Posterior vena cava (tissue), 2 donors: ENCODE measurements at places on chromosomes 1 and 21. TPM values are rescaled to one million over a fixed set of nuclear protein-coding genes. Genes with fewer than 3 reads are reported as not detected.

DNA sequence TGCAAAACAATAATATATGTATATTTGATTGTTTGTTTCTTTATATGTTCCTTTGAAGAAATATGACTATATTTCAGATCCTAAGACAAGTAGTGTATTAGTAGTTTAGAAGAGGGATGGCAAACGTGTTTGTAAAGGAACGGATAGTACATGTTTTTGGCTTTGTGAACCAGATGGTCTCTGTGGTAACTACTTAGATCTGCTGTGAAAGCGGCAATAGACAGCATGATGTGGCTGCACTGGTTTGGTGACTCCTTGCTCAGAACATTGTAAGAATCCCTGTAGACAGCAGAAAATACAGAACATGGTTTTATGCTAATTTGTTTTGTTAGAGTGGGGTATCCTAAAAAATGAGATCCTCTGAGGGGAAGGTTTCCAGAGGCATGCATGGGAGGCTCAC is 3.1 kb downstream of the ACADM start:
- no peak for DNase-seq

DNA sequence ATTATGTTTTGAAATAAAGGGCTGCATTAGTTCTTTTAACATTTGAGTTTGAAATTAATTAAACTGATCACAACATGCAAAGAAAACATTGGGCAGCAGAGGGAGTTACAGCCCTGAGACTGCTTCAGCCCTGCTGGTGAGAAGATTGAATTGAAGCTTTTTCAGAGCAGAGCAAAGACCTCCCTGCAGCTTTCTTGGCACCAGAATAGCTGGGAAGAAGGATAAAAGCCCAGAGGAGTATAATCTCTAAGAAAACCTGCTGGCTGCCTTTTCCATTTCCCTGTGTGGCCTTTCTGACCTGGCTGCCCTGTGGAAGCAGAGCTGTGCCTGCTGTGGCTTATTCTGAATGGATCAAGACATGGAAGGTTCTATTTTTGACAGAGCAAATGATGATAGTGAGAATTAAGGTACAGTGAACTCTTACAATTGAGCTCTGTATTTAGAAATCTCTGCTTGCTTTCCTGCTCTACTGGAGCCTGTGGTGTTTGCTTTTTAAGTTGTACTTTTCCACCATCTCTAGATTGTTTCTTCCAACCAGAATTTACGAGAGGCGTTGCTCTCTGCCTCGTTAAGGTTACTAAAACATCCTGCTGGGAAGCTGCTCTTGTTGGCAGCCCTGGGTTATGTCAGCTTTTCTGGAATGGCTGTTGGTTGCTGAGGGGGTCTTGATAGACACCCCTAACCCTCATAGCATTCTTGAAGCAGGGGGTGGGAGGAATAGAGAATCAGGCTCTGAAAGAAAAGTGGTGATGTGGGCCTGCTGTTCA is 9.9 kb downstream of the SNRPE start:
- DNase-seq, result no peak

GRCh38 chr1:190908246-190908645 is 430.6 kb upstream of the BRINP3 start:
- no peak for DNase-seq

DNA sequence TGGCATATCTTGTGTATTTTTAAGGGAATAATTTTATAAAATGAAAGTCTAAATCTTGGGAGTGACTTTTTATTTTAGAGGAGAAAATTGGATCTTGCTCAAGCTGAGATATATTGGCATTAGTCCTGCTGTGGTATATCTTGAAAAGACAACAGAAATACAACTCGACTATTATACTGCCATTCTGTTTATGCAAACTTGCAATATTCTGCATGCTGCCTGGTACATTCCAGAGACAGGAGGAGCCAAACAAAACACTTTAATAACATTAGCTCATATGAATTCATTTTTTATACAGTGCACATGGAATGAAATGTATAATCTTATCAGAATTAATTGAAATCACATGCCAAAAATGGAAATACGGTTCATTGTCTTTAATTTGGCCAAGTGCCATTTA is 176.0 kb upstream of the NRIP1 start:
- no peak for DNase-seq

GRCh38 chr1:85259912-85260274 is 431 bp upstream of the C1orf52 start:
- DNase-seq, result no peak

DNA sequence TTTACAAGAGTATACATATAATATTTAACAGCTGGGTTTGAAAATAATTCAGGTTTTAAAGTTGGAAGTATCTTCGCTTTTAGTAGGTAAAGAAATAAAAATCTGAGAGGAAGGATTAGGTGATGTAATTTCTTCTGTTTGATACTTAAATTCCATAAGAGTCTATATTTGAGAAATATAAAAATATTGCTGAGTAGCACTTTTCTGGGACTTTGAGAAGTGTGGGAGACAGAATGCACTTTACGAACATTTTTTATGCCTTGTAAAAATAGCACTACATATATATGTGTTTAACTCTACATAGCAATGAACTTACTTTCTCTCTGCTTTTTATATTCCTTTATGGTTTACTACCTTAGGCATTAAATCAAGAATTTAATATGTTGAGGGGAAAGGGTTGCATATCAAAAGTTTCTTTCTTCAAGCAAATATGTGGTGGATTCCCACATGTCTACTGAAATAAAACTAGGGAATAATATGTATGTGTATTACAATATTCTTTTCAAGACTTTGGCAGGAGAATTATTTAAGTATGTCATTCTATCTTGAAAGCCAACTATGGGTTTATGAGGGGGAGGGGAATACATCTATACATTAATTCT is 266.7 kb upstream of the ADAMTS5 start:
- no peak for DNase-seq

DNA sequence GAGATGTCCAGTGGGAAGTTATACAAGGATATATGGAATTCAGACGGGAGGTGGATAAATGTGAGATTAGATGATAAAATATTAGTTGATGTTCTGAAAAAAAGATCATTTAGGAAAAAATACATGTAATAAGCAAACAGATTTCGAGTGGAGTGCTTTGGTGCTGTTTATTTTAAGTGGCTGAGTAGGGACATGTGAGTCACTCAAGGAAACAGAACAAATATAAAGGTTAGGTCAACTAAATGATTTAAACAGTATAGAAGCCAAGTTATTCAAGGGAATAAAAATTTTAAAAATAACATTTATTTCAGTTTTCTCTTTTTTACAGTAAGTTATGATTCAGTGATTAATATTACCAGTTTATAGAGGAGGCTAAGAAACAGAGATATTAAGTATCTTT is 1046.7 kb upstream of the B3GALT2 start:
- DNase-seq, result no peak

DNA sequence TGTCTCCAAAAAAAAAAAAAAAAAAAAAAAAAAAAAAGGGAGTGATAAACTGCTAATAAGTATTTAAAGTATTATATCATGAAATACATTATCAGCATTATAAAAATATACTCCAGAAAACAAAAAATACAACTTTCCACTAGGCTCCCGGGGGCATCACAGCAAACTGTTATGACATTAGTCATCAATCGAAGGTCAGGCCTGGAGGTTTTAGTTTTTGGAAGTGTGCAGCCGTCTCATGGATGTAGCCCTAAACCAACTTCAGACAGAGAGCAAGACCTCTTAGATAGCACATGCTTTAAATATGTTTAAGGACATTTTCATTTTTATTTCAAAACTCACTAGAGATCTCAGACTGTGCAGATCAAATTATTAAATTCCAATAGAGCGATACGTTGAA is 106.3 kb downstream of the RERE start:
- DNase-seq, result no peak

DNA sequence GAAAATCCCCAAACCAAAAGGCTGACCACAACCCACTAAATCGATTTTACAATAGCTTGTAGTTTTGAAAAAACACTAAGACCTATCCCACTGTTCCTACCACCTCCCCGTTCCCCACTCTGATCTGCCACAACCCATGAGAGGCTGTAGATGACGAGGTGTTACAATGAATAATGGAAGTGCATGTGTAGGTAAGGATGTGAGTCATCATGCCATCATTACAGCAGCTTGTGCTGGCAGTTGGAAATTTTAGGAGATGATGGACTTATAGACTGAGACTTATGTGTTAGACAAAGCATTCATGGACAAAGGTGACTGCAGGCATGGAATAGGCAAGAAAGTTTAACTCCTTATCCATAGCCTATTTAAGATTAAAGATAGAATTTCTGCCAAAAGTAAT is 184.7 kb upstream of the CACYBP start:
- DNase-seq, result no peak

DNA sequence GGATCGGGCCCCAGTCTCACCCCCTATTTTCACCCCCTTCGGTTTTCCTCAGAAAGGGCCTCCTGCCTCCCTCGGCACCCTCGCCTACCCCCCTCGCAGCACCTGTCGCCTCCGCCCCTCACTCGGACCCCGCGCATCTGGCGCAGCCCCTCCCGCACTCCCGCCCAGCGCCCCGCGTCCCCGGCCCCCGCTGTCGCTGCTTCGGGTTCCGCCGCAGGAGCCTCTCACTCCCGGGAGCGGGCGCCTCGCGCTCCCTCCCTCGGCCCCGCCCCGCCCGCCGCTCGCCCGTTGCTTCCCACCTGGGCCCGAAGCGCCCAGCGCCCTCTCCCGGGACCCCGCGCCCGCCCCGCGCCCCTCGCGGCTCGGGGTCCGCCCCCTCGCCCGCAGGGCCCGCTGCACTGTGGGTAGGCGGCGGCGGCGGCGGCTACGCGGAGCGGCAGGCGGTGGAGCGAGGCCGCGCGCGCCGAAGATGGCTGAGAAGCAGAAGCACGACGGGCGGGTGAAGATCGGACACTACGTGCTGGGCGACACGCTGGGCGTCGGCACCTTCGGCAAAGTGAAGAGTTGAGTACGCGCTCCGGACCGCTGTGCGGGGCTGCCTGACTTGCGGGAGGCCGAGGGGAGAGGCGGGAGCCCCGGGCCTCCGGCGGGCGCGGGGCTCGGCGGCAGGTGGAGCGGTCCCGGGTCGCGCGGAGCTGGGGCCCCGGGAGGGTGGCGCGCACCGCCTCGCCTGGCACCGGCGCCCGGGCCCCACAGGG is at the start of gene PRKAA2:
Gene PRKAA2, plus strand, starts transcription at position 396 of the 758 bp plus-strand sequence. Its CDS starts 74 bp downstream, at position 470.
- DNase-seq, result peak; percentile 83

DNA sequence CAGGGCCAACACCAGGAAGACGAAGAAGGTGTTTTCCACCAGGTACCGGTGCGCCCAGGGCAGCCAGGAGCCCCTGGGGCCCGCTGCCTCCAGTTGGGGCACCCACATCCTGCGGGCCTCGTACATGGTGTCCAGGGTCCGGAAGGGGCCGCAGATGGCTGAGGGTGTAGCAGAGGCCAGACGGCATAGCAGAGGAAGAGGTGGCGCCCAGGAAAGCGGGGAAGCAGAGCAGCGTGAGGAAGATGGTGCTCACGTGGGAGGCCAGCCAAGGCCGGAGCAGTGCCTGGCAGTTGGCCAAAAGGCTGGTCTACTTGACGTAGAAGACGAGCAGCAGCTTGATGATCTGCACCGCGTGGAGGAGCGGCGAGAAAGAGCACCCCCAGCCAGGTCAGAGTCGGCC is 40.4 kb downstream of the ZNF691 start:
- no peak for DNase-seq

Gene RAB25
- total RNA-seq, result not detected

Gene OBSCN
- 6.3 TPM for total RNA-seq

Gene TACSTD2
- total RNA-seq, result 19.1 TPM

Gene TNFRSF9
- 0.19 TPM for total RNA-seq

Gene AMY1B
- total RNA-seq, result not detected
